Inflammatory macrophage treated with lipopolysaccharide for 4 hours (primary cell): ENCODE measurements at places on chromosomes 13 and 19.
A peak's percentile ranks its signal among the peaks of the same experiment; 100 is the strongest.

DNA sequence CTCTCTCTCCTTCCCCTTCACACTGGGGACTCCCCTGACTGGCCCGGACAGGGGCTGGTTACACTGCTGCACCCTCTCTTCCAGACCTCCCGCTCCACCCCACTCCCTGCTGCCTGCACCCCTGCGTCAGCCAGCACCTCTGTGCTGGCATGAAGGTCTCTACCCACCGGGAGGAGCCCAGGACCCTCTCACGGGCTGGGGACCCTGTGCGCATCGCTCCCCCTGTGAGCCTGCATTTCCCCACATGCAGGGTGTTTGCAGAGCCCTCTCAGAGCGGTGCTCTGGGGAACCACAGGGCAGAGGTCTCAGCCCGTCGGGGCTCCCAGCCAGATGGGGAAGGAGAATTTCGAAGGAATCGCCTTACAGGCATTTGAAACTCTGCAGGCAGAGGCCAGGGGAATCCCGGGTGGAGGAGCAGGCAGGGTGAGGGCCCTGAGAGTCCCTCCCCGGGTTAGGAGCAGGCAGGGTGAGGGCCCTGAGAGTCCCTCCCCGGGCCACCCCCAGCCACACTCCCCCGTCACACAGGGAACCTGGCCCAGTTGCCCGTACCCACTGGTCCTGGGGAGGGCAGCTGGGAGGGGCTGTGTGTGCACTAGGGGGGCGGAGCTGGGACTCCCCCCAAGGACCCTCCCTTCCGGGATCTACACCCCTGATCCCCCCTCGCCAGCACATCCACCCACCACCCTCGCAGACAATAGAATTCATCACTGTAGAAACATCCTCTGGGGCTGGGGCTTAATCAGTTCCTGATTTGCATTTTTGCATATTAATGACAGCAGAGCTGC, 16.3 kb upstream of the TCF3 start:
- DNase-seq = peak; percentile 17

DNA sequence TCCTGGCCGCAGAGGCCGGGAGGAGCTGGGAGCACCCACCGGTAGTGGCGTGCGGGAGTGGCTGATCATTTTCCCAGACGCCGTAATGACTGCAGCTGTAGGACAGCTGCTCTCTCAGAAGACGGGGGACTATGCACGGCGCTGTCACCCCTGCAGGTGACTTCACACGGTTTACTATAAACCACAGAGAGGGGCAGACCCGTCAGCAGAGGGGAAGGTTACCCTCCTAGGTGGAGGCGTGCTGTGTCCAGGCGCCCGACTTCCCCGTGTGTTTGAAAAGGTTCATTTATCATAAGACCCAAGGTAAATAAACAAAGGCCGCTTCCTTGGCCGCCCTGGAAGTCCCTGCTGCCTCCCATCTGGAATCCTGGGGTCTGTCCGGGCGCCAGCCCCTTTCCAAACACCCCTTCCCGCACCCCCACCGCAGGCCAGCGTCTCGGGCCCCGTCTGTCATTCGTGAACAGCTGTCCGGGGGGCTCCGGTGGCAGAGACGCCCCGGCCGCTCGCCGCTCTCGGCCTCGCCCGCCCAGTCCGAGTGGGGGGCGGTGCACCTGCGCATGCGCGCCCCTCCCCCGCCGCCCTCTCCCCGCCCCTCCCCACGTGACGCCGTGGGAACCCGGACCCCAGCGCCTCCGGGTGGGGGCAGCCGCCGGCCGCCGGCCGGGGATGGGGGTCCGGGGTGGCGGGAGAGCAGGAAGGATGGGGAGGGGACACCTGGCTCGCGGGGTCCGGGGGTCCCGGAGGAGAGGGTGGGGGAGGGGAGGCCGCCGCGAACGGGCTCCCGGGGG, 915 bp downstream of the SHC2 start:
- no peak for DNase-seq

GRCh38 chr19:29923653-29924052, 18.4 kb upstream of the URI1 start:
- DNase-seq = no peak

- DNase-seq = no peak
Observed at GRCh38 chr13:79905018-79905417, 424.1 kb downstream of the NDFIP2 start.

DNA sequence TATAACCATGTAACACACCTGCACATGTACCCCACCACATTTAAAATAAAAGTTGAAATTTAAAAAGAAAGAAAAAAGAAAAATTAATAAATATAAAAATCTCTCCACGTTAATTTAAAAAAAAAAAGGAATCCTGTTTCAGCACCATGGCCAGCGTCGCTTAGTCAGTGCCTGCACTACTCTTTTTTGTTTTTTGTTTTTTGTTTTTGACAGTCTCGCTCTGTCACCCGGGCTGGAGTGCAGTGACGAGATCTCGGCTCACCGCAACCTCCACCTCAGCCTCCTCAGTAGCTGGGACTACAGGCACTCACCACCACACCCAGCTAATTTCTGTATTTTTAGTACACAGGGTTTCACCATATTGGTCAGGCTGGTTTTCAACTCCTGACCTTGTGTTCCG, 835.9 kb downstream of the UQCRFS1 start:
- DNase-seq = no peak

- no peak for DNase-seq
Observed at GRCh38 chr19:9570255-9570654, 14.0 kb downstream of the ZNF121 start.

GRCh38 chr19:57434386-57435061, 601 bp upstream of the ZNF749 start:
- no peak for DNase-seq

DNA sequence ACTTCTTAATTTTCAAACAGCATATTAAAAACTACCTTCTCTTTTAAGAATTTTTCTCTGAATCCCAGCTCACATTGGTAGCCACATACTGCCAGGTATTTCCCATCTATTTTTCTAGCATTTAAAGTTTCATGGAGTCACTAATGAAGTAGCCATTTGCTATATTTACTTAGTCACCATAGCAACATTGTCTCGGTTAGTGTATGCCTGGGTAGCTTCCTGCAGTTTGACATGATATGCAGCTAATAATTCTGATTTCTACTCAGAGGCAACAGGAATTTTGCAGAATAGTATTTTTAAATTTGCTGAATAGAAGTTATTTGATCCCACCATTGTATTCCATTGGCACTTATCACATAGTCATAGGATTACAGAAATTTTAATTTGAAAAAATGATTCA, 30.9 kb upstream of the KCTD4 start:
- DNase-seq = no peak
